ENCODE measurements at places on chromosomes 2 and 18. TPM values are rescaled to one million over a fixed set of nuclear protein-coding genes. Genes with fewer than 3 reads are reported as not detected.

UPP2 gene
- not detected for total RNA-seq

ROCK2 gene
- total RNA-seq, result 26.8 TPM

FAM237A gene
- total RNA-seq, result not detected

GAL3ST2 gene
- not detected for total RNA-seq

MTCL1 gene
- 15.6 TPM for total RNA-seq

OTOF gene
- 0.54 TPM for total RNA-seq

ATOH8 gene
- 31.2 TPM for total RNA-seq

PLGLB1 gene
- 0.25 TPM for total RNA-seq

ASB3 gene
- total RNA-seq, result 10.1 TPM

PPIL3 gene
- total RNA-seq, result 53.0 TPM

KIAA2012 gene
- total RNA-seq, result not detected

SCG2 gene
- total RNA-seq, result 26.6 TPM

PSMD14 gene
- total RNA-seq, result 33.8 TPM

KCNIP3 gene
- 14.2 TPM for total RNA-seq

KCNG2 gene
- 0.49 TPM for total RNA-seq

AQP4 gene
- total RNA-seq, result not detected

ECEL1 gene
- not detected for total RNA-seq

RNF152 gene
- total RNA-seq, result 2.3 TPM

CPLX4 gene
- total RNA-seq, result not detected

ICOS gene
- not detected for total RNA-seq

SIX3 gene
- not detected for total RNA-seq

KLHL14 gene
- not detected for total RNA-seq

G6PC2 gene
- not detected for total RNA-seq

CYP27A1 gene
- total RNA-seq, result 15.7 TPM

CSRNP3 gene
- total RNA-seq, result 2.7 TPM

DUSP2 gene
- total RNA-seq, result 3.7 TPM

UGT1A3 gene
- total RNA-seq, result not detected
